Mesenteric fat pad (tissue), 1 donor: ENCODE measurements at places on chromosomes 12 and 14.

DNA sequence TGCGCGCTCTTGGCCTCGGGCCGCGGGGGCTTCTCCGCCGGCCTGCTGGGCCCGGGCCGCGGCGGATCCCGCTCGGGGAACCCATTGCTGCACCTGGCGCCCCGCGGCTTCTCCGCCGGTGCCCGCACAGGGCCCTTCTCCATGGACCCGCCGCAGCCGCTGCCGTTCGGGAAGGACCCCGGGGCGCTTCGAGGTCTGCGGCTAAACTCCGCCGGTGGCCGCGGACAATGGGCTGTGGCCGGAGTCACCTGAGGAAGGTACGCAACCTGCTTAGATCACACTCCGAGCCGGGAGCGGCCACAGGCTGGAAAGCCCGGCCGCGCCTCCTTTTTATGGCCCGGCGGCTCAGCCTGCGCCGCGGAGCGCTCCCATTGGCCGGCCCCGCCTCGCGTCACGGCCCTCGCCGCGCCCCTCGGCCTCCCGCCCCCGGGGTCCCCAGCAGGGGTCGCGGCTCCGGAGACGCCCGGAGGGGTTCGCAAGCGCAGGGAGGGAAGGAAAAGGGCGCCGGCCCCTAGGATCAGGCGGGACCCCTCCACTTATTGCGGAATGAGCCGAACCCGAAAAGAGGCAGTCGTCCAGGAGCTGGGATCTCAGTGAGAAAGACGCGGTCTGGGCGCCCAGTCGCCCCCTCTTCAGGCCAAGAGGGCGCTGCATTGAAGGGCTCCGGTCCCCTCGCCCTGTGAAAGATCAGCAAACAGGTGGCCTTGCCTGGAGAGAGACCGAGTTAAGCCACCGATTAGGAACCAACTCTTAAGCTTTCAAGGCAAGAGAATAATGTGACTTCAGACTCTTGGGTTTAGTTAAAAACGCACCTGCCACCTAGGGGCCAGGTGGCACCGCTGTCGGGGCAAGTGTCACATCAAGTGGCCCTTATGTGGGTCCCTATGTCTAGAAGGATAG lies at the start of gene GCH1:
GCH1 (minus strand) TSS at position 306 of the 900 bp plus-strand sequence; CDS start at position 143, 163 bp downstream.
- DNase-seq: peak; percentile 94

GRCh38 chr14:71119075-71119474 lies 211.8 kb downstream of the PCNX1 start:
- DNase-seq: no peak

GRCh38 chr14:31142455-31143087 lies 65.0 kb downstream of the HECTD1 start:
- DNase-seq: no peak

DNA sequence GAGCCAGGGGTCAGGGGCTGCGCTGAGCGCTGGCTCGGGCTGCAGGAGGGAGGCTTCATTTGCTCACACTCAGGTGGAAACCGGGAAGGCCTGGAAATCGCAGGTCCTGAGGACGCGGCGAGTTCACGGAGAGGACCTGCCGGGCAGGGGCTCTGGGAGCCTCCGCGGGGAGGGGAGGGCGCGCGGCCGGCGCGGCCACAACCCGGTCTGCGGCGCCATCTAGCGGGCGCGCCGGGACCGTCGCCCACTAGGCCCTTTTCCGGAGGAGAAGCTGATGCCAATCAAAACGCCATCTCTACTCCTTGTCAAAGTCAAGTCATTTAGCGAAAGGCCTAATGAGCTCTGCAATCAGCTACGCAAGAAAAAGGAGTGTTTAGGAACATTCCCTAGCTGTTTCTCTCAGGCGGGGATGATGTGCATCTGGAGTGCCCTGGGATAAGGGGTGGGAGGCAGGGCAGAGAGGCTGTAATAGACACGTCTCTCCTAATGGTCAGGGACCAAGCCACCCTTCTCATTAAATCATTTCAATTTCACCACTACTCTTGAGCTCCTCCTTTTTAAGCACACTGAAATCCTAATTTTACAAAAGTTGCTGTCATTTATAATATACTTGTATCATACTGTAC lies 885.8 kb upstream of the TMEM132C start:
- no peak for DNase-seq

DNA sequence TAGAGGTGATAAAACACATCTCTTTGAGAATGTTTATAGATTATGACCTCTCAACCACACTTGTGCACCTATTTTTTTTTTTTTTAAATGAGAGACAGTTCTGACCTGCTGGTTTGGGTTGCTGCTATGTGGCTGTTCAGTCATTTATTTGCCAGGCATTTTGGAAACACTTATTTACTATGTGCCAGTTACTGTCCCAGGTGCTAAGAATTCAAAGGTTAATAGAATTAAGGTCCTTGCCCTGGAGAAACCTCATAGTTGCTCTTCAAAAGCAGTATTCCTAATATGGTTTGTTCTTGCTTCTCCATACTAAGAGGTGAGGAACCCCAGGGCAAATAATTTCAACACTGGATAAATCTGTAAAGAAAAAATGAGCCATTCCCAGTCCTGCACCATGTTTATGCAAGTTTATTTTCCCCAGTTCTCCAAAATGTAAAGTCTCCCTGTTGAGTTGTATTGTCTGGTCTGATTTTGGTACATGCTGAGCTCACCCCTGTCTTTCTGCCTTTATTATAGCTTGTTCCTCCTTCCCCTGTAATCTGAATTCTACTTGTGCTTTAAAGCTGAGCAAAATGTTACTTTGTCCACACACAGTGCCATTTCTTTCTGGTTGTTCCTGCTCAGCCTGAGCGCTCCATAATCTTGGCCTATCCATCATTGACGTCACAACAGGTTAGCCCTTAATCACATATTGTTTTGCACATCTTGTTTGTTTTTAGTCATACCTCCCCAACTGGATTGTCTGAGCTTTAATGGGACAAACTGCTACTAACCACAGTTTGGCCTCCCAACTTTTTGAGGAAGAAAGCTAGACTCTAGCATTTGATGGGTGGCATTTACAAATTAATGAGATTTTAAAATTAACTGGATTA lies 56.7 kb downstream of the SRGAP1 start:
- no peak for DNase-seq

GRCh38 chr14:92577321-92577742 lies 63.8 kb downstream of the RIN3 start:
- DNase-seq: no peak

- DNase-seq: no peak
Observed at GRCh38 chr14:22837750-22838538, 1.6 kb downstream of the MMP14 start.

GRCh38 chr12:116222358-116222757 lies 55.1 kb downstream of the MED13L start:
- DNase-seq: no peak

- DNase-seq: no peak
Observed at GRCh38 chr14:51628238-51628637, 23.5 kb upstream of the FRMD6 start.

DNA sequence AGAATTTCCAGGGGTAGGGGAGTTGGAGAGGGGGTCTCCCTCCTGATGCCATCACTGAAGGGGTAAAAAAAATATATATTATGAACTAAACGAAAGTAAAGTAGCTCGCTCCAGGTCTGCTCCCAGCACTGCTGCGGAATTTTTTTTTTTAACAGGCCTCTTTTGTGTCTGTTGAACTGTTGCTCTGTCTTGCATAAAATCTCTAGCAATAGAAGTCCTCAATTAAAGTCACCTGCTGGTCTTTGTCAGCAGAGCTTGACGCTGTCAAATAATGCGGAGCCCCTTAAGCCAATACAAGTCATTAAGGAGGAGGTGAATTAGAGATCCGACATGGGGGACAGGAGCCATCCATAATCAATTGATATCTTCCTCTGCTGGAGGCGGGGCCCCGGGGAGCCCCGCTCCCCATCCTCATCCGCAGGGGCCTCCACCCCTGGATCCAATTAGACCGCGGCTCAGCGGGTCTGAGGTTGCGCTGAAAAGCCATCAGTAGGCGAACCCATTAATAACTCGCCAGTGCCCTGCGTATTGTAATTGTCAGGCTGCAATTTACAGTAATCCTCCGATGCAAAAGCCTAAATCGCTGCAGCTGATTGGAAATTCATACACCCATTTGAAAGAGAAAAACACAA lies 85.6 kb downstream of the DICER1 start:
- DNase-seq: no peak

GRCh38 chr14:54349713-54350112 lies 47.1 kb upstream of the CDKN3 start:
- no peak for DNase-seq

GRCh38 chr12:132015686-132016430 lies 66.1 kb downstream of the EP400 start:
- no peak for DNase-seq

- no peak for DNase-seq
Observed at GRCh38 chr12:132423820-132424645, 65.9 kb upstream of the FBRSL1 start.

- no peak for DNase-seq
Observed at GRCh38 chr12:66393890-66394289, 91.6 kb downstream of the HELB start.

DNA sequence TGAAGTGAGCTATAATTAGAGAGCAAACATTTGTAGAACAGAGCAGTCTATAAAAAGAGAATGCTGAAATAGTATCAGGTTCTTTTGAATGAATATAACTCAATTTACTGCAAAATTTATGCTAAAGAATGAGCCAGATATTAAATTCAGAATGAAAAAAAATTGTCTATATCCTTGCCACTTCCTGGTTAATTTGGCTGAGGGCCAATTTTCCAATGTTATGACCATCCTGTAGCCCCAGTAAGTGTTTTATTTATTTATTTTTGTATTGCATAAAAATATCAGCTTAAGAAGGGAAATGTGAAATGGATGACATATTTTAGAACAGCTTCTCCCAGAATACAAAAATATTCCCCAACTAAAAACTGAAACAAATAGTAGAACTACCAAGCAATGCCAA lies 263.4 kb downstream of the SOX5 start:
- DNase-seq: no peak

DNA sequence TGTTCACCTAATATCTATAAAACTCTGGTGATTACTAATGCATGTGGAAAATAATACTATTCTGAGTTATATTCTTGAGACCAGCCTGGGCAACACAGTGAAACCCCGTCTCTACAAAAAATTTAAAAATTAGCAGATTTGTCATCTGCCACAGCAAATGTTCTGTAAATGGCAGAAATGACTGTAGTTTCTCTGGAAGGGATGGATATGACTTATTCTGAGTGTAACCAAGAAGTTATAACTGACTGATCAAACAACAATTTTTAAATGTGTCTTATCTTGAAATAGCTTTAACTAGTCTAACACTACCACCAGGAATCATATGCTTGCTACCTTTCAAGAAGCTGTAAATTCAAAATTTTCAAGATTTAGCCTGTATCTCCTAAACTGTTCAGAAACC lies 88.7 kb downstream of the PLBD1 start:
- DNase-seq: no peak

DNA sequence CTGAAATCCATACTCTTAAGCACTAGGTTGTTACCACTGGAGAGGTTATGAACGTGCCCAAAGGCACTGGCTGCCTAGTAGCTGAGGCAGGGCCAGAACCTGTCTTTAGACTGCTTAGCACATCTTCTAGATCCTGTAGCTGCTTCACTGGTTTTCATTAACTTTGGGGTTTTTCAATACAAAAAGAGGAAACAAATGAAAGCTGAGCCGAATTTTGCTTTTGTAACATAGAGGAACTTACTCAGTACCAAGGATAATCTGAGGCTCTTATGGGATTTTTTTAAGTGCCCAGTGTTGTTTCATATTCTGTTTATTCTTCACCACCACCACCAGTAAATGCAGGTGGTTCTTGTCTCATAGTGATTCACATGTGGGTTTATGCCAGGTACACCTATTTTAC lies 396.1 kb downstream of the RAD51B start:
- DNase-seq: no peak

- DNase-seq: no peak
Observed at GRCh38 chr14:50383618-50384225, 13.0 kb downstream of the CDKL1 start.

- DNase-seq: no peak
Observed at GRCh38 chr14:99950181-99950580, 115.0 kb upstream of the EVL start.

DNA sequence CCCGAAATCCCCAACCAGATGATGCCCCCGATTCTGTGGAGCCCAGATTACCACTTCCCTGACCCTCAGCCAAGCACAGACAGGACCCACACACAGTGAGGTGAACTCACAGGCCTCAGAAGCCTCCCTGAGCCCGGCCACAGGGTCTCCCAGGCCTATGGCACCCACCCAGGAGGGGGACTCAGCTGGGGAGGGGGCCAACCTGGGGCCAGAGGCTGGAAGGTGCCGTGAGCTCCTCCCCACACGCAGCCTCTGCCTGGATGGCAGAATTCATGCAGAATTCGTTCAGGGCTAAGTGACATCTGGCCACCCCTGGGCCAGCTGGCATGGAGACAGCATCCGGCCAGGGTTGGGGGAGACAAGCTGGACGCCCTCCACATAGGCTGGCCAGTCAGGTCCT lies 11.8 kb downstream of the TMEM179 start:
- DNase-seq: no peak

DNA sequence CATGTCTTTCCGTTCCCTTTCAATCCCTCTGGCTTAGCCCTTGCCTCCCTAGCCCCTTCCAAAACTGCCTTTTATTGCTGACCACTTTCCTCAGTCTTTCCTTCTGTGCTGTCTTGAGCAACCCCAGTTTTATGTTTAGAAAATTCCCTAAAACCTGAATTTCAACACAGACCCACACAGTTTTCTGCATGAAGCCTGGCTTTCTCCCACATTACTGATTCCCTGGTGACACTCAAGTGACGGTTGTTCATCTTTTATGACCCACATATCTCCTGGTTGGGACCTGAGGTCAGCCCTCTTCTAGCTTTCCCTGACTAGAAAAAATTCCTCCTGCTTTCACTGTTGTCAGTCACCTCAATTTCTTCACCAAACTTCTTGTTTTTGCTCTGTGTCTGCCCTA lies 21.0 kb downstream of the FGD4 start:
- DNase-seq: no peak

DNA sequence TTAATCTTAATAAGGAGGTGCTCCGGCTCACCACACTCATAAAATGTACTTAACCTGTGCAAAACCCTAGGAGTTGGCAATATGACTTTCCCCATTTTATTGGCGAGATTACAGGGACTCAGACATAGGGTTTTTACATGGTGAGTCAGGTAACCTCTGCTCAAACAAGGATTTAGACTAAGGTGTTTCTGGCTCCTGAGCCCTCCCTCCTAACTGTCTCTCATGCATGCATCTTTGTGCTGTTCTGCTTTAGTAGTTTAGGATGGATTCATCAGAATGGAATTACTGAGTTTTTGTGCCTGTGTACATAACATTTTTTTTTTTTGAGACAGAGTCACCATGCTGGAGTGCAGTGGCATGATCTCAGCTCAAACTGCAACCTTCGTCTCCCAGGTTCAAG lies 993.3 kb upstream of the TMEM132C start:
- DNase-seq: no peak

- no peak for DNase-seq
Observed at GRCh38 chr12:43760396-43760795, 1.6 kb downstream of the IRAK4 start.
